ENCODE measurements at places on chromosomes 2 and 18.

- DNase-seq: no peak
These were observed 33.3 kb downstream of the COPS7B start for GRCh38 chr2:231819447-231820042.

GRCh38 chr2:19120941-19121750 is 237.3 kb downstream of the OSR1 start:
- DNase-seq: no peak

DNA sequence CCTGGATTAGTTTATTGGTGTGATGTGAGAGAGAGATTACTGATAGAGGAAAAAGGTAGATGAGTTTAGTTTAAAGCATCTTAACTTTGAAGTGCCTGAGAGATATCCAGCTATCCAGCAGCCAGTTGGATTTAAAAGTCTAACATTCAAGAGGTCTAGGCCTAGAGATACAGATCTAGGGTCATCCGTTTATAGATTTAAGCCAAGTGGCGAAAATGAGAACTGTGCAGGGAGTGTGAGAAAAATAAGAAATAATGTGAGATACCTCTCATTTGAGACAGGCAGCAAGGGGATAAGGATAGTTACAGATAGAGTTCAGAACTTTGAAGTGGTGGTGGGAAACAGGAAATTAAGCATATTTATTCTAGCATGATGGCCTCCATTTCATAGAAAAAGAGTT is 5.3 kb upstream of the ORC2 start:
- DNase-seq: no peak

DNA sequence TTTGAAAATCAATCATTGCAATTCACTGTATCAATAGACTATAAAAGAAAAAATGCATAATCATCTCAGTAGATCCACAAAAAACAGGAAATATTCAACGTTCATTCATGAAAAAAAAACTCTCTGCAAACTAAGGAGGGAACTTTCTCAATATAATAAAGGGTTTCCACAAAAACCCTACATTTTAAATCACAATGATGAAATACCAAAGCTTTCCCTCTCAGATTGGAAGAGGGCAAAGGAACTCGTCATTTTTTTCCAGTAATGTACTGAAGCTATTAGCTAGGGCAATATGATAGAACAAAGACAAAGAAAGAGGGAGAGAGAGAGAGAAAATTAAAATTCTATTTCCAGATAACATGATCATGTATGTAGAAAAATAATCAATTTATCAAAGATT is 167.1 kb upstream of the RBMS1 start:
- DNase-seq: no peak

GRCh38 chr2:15172825-15173224 is 388.3 kb downstream of the NBAS start:
- no peak for DNase-seq

DNA sequence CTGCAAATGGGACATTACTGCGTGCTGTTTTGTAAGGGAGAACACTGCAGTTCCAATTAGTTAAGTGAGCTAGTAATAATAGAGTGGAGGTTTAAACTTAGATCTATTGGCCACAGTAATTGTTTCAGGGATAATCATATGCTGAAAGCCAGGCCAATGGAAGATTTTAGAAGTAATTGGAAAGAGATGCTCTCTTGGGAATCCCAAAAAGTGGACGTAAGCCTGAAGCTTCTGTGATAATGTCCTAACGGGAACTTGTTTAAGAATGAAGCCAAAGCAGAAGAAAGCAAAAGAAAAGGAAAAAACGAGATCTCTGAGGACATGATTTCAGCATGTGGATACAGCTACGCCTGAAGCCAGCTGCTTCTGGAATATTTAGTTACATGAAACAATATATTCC is 594.6 kb downstream of the SLC4A3 start:
- DNase-seq: no peak

GRCh38 chr2:171814883-171815282 is 79.2 kb downstream of the SLC25A12 start:
- no peak for DNase-seq

GRCh38 chr18:76621782-76622495 is 126.9 kb upstream of the ZNF516 start:
- DNase-seq: no peak

DNA sequence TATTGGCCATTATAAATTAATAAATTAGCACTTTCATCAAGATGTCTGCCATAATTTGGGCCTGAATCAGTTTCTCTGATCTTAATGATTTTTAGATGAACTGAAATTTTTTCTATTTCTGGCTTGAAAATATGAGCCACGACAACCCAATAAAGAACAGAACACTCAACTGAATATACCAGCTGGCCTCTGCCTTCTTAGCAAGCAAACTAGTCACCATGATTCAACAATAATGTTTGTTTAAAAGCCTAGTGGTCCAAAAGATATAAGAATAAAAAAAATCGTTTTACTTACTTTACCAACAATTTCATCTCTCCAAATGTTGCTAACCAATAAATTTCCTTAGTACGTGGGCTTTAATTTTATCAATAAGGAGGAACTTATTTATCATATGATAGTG is 66.7 kb upstream of the TTN start:
- DNase-seq: no peak

DNA sequence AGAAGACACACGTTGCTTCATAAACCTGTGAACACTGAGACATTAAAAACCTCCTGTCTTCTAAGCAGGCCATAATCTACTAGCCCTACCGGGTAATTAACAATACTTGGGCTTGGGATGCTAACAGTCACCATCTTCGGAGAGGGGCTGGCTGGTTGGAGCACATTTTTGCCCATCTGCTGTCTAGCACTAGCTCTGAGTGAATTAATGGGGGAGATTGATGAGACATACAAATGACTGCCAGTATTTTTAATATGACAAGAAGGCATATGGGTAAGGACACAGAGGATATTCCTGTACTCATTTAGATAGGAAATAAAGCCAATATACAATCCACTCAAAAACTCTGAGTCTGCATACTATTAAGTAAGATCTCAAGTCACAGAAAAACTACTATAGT is 651.6 kb upstream of the SOX11 start:
- peak; percentile 32 for DNase-seq

GRCh38 chr2:40226637-40227036 is 225.3 kb downstream of the SLC8A1 start:
- no peak for DNase-seq

GRCh38 chr18:23085066-23085465 is 50.2 kb upstream of the CABLES1 start:
- DNase-seq: no peak

DNA sequence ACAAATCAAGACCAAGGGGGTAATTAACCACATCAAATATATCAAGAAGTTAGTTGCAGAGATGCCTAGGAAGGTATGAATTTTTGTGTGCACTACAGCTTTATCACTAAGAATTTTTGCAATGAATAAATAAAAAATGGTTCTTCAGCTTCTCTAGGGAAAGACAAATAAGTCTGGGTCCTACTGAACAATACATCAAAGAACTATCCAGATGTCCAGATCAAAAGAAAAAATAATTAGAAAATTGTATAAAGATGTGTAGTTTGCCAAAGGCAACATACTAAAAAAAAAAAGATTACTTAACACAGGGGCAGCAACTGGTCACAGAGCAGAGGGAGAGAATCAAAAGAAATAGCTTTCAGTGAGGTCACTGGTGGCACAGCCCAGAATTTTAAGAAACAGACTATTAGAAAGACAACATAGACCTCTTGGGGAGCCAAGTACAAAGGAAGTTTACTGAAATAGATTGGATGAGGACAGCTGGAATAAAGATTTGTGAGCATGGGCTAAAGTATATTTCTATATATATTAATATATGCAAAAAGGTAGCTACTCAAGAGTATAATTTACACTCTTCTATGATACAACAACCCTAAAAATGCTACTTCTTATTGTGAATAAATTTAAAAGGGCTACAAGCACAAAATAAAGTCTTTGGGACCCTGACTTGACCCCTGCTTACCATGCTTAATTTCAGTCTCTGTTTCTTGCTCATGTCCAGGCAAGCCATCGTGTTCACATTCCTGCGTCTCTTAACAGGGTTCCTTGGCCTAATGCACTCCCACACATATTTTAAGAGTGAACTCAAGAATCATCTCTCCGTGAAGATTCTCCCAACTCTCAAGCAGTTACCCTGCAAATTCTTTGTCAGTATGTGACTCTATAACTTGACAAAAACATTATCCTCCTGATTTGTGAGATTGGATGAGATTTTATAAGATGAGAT is 99.0 kb upstream of the GRB14 start:
- DNase-seq: no peak

DNA sequence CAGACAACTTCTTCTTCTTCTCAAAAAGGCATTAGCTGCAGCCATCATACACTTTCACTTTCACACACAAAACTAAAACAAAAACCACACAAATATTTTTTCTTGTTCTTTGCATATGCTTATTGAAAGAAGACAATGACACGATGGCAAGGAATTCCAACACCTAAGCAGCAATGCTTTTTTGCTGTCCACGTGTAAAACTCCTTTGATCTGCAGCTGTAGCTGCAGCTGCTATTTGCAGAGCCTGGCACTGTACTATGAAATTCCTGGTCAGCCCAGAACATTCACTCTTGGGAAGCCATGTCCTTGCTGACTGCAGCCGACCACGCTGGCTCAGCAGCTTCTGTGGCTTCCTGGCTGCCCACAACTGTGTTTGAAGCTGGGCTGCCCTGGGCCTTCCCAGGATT is 316.2 kb downstream of the CDH2 start:
- no peak for DNase-seq

DNA sequence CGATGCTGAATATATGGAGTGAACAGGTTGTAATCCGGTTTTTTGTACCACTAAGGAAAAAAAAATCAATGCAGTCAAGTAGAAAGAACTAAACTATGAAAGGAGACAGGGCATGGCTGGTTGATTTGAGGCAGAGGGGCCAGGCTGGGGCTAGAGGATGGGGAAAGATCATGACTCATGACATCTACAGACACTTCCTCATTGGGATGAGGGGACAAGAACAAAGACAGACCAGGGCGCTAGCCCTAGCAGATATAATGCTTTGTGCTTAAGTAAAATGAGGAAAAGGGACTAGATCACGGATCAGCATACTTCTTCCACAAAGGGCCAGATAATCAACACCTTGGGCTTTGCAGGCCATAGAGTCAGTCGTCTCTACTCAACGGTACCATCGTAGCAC is 55.8 kb downstream of the ST6GAL2 start:
- no peak for DNase-seq

GRCh38 chr18:58991167-58991798 is 126.6 kb downstream of the ZNF532 start:
- no peak for DNase-seq

DNA sequence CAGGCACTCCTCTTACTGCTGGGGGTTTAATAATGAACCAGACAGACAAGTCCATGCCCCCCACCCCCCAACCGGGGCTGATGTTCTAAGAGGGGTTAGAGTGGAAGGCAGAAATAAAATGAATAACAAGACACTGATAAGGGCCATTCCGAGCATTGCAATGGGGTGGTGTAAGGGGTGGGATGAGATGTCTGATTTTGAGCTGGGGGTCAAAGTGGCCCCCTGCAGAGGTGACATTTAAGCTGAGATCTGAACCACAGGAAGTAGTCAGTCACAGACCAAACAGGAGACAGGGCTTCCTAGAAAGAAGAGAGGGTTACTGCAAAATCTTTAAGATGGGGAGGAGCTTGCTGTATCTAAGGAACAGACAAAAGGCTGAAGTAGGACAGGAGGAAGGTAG is 180.6 kb upstream of the SH3BP4 start:
- no peak for DNase-seq

DNA sequence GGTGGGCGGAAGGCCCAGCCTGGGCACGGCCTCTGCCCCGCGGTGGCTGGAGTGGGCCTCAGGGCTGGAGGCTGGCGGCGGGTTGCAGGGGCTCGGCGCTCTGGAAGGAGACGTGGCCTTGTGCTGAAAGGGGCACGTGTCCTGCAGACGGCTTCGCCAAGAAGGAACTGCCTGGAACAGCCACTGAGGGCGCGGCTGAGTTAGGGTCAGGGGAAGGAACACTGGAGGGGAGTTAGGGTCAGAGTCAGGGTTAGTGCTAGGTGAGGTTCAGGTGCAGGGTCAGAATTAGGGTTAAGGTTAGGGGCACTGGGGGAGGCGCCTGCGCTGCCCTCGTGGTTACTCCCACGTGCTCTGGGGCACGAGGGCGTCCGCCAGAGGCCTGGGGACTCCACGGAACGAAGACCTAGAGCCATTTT is 933 bp upstream of the ADNP2 start:
- no peak for DNase-seq

- no peak for DNase-seq
These were observed 329.5 kb upstream of the ETAA1 start for GRCh38 chr2:67067656-67068055.

GRCh38 chr18:9757827-9758621 is 49.9 kb downstream of the RAB31 start:
- DNase-seq: no peak

GRCh38 chr2:121686218-121686617 is 37.0 kb upstream of the CLASP1 start:
- DNase-seq: no peak

- DNase-seq: no peak
These were observed 4.8 kb downstream of the OTX1 start for GRCh38 chr2:63055226-63056106.

GRCh38 chr18:12015416-12016062 is 34.2 kb downstream of the IMPA2 start:
- DNase-seq: no peak

Measured in NCI-H1694 (cell line).